ENCODE measurements at places on chromosomes 5 and 9.

GRCh38 chr5:149110406-149110805 lies 30.9 kb upstream of the ABLIM3 start:
- DNase-seq: no peak

DNA sequence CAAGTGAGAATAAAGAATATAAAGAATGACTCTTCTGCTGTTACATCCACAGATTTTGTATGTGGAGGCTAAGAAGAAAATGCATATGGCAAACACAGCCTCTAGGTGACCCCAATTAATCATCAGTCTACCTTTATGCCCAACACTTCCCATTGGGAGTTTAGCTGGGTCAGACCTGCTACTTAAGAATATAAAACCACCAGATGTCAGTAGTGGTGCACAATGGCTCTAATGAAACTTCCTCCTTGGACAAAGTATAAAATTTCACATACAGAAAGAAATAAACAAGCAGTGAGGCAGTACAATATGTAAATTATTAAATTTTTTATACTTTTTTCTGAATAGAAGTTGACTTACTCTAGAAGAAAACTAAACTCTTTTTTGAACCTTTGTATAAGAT lies 539.9 kb downstream of the BRINP1 start:
- no peak for DNase-seq

DNA sequence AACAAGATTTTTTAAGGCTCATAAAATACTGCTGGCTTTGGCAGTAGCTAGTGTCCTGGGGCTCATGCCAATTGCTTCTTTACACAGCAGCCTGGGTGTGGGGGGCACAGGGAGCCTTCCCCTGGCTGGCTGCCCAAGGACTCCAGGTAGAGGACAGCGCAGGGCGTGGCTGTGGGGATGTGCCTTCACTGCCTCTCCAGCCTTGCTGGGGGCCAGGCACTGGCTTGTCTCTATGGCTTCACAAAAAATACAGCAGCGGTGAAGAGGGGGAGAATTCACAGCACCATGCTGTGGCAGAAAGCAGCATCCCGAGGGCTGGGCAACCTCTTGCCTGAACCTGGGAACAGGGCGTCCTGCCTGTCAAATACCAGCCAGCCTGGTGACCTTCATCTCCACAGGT lies 57.4 kb downstream of the DAP start:
- DNase-seq: peak; percentile 54

GRCh38 chr5:1188464-1188863 lies 12.9 kb upstream of the SLC6A19 start:
- no peak for DNase-seq

DNA sequence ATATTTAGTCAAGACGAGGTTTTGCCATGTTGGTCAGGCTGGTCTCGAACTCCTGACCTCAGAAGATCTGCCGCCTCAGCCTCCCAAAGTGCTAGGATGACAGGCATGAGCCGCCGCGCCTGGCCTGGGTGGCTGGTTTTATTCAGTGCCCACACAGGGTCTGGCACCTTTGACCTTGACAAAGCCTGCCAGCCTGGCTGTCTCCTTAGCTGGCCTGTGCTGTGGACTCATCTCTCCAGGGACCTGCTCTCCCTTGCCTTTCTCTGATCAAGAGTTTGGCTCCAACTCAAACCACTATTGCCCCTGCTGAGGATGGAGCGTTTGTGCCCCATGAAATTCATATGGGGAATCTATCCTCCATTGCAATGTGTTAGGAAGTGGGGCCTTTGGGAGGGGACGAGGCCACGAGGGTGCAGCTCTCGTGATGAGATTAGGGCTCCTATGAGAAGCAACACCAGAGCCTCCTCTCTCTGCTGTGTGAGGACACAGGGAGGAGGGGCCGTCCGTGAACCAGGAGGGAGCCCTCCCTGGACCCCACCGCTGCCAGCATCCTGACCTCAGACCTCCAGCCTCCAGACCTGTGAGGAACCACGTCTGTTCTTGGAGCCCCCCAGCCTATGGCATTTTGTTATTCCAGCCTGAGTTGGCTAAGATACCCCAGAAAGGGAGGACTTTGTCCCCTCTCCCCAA lies 45.0 kb downstream of the MRPL36 start:
- no peak for DNase-seq

DNA sequence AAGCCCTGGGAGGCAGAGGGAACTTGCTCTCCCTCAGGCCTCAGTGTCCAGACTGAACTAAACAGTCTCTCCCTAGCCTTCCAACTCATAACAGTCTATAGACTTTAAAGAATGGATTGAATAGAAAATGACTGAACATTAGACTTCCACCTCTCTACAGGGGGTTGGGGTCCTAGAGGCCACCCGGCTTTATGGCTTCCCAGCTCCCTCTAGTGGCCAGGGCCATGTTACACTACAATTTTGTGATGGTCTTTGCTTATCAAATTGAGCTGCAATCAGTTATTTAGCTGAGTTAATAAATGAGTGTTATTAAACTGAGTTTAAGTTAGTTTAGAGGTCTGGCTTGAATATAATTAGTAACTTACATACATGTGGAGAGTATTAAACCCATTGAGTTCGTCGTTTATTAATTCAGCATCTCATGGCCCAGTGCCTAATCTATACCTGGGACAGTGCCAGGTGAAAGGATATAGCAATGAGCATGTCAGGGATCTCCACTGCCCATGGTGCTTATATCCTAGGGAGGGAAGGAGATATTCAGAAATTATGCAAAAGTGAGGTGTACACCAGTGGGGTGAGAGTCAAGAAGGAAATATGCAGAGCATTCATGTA lies 105.2 kb downstream of the SH3TC2 start:
- peak; percentile 14 for DNase-seq

GRCh38 chr5:91464886-91465646 lies 81.9 kb upstream of the ARRDC3 start:
- DNase-seq: no peak

GRCh38 chr5:3993856-3994473 lies 398.3 kb downstream of the IRX1 start:
- no peak for DNase-seq

DNA sequence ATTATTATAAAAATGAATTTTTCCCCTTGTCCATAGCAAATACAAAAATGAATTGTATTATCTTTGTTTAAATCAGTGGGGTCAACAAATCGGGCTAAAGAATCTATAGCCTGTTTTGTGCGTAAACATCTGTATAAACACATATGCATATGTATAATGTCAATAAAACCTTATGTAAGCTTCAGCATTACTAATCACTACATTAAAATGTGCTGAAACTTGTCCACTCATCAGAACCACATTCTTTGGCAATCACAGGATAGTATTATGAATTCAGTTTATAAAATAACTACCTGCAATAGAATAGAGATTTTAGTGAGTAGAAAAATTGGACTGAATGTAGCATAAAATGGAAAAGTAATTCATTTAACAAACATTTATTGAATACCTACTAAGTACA lies 30.6 kb downstream of the RGMB start:
- DNase-seq: no peak

DNA sequence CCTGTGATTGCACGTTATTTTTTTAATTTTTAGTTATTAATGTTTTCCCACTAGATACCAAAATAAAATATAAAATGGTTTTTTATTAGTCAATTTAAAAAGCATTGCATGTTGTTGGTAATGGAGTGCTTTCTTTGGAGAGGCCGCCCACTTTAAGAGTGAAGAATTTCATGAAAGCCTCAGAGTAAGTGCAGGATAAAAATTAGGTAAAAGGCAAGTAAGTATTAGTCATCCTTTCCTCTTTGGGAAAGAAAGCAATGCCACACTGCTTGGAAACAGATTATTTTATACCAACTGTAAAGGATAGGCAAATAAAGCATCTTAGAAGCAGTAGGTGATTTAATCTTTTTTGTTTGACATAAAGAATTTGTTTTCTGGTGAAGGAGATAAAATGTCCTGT lies 62.9 kb downstream of the HSD17B4 start:
- DNase-seq: no peak

DNA sequence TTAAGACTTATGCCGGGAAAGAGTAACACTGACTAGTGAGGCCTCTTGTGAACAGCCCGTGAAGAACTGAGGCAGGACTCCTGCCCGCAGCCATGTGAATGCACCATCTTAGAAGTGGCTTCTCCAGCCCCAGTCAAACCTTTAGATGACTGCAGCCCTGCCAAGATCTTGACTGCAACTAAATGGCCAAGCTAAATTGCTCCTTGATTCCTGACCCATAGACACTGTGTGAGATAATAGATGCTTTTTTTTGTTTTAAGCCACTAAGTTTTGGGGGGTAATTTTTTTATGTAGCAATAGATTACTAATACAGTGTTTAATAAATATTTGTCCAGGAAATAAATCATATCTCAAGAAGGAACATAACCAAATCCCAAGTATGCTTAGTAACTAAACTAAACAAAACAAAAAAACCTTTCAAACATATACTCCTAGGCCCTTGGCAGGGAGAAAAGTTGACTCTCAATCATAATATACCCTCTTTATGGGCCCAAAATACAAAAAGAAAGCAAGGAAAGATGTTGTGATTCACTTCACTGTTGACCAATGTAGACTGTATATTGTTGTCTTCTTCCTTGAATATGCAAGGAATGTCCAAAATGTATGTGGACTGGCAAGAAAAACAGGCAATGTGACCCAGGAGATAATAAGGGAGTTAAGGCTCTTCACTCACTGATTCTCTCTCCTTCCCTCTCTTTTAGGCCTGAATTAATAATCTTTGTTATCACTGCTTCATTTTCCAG lies 79.7 kb upstream of the ZNF366 start:
- DNase-seq: no peak

DNA sequence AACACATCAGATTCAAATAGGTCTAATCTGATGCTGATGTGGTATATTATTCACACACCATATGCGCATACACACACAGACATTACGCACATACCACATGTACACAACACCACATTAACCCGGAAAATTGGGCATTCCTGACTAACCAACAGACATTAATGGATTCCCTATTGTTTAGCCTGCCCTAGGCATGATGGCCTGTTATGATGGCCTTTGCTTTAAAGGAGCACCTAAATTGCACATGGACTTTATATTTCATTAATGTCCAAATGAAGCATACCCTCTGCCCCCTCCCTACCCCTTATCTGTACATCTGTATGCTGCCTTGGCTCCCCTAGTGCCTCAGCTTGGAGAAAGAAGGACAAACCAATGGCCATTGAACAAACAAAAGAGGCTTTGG lies 127.7 kb upstream of the PRLR start:
- no peak for DNase-seq

GRCh38 chr9:84538879-84539278 lies 130.7 kb upstream of the NTRK2 start:
- no peak for DNase-seq

DNA sequence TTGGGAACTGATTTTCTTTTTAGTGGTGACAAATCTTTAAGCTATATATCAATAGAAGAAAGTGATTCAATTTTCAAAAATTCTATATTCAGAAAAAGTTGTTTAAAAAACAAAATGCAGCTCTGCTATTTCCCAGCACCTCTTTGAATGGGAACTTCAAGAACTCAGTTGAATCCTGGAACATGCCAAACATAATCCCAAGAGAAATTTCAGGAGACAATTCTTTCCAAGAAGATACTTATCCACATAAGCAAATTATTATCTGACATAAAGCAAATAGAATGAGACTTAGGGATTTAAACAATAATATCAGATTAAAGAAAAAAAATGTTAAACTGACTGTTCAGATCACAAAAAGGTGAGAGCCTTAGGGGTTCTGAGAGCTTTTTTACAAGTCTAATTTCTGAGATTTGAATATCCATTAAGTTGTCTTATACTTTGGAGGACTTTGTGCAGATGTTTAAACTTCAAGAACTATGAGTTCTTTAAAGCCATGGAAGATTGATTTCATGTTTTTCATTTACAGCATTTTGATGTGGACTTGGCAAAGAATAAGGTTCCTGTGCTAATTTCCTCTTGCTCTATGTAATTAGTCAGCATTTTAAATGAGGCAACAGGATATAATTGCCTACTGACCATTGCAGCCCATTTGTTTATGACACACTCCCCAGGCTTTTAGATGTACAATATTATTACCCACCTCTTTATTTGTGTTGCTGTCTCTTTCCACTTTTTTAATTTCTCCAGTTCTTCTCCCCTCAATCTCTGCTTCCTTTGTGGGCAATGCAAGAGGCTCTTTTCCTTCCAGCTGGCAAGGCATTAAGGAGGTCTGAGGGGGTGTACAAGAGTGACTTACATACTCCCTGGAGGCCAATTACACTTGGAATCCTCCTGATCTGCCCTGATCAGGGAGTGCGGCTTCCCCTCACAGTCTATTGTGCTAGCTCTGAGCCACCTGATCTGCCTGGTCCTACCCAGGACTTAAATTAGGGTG lies 419.1 kb downstream of the NR2F1-AS1 start:
- peak; percentile 18 for DNase-seq

GRCh38 chr5:34519489-34520220 lies 136.5 kb upstream of the RAI14 start:
- DNase-seq: no peak

- DNase-seq: no peak
These were observed 204.8 kb upstream of the HAPLN1 start for GRCh38 chr5:83925321-83925954.

GRCh38 chr9:19698960-19699359 lies 89.9 kb downstream of the SLC24A2 start:
- DNase-seq: no peak

DNA sequence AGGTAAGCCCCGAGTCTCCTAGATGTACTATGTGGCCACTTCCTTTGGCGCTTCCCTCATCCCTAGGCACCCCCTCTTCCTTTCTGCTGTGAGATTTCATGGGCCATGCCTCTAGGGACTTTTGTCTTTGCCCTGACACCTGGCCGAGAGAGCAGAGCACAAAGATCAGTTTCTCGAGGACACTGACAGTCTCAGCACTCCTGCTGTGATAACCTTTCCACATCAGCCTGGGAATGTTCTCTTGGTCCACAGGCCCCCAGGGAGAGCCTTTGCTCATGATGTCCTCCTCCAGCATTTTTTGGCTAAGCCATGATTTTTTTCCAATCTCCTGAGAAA lies 127.0 kb upstream of the CPEB4 start:
- no peak for DNase-seq

DNA sequence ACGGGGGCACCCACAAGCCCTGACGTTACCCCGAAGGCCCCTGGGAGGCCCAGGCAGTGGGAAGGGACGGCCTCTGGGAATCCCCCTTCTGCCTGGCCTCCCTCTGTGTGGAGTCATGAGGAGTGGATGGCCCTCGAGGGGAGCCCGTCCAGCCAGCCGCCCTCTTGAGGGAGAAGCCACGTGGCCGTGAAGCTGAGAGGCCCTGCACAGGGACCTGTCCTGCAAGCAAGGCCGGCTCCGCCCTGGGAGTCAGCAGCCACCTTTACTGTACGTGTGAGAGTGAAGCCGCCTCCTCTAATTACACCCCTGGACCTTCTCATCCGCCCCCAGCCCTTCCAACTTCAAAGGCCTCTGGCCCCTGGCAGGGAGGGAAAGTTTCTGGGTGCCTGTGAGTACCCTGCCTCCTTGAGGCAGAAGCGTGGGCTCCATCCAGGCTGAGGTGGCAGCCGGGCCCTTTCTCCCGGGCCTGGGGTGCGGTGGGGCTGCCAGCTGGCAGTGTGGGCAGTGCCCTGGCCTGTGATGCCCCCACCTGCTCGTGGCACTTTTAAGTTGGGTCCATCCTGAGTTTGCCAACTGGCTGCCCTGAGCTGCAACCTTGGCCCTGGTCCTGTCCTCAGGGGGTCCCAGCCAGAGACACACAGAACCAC lies 55.9 kb upstream of the EGFL7 start:
- no peak for DNase-seq

GRCh38 chr5:160835376-160835775 lies 16.6 kb downstream of the ATP10B start:
- peak; percentile 97 for DNase-seq

- peak; percentile 93 for DNase-seq
These were observed 482 bp downstream of the NFIB start for GRCh38 chr9:14313378-14313940.
